Heart left ventricle (tissue), 16 donors: ENCODE measurements at places on chromosomes 1 and 21.

DNA sequence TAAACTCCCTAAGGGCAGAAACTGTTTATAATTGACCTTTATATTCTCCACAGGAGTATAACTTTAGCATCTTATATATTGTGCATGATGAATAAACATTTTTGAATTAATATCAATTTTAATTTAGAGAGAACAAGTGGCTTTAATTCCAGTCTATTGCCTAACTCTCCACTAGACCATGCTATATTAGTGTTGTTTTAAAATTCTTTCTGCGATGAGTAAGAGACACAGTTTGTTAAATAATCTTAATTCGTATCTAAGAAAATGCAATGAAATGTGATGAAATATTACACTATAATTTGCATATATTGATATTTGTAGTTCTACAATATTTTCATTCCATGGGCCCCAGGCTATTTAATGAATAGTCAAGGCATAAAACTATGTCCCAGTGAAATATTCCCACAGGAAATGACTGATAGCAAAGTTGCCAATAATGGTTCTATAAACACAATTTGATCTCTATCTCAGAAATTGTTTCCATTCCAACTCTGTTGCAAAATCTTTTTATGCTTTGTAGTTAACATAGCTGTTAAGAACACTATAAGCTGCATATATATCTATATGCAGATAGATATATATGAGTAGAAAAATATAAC is 2.9 kb upstream of the SYDE2 start:
- no peak for DNase-seq

- peak; percentile 28 for DNase-seq
Observed at GRCh38 chr21:44865561-44866280, 7.8 kb downstream of the PTTG1IP start.

DNA sequence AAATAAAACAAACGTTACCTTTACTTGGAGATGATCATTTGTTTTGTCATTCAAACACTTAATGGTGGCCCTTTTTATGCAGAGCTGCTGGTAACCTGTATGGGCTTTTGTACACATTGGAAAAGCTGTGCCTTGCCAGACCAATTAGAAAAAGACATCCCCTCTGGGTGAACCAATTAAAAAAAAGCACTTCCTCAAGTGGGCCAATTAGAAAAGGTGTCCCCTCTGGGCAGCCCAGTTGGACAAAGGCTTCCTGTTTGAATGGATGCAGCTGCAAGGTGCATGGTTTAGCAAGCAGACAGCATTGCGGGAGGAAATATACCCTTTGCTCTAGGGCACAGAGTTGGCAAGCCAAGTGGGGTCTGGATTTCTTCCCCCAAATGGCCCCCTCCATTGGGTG is 21.6 kb downstream of the HUNK start:
- DNase-seq, result no peak

GRCh38 chr1:98903261-98903660 is 101.4 kb downstream of the PLPPR5 start:
- DNase-seq, result no peak

DNA sequence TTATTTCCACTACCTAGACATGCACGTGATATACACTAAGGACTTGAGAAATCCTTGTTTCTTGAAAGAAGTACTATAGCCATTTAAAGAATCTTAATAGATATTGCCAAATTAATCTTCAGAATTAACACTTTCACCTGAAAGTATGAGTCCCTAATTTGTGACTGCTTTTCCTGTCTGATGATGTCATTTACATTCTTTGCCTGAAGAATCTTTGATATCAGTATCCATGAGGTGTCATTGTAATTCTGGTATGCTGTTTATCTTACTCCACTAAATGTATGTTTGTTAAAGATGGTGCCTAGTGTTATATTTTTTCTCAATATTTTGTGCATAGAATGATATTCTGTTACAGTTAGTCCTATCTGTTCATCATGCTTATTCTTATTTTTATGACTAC is 48.5 kb upstream of the RC3H1 start:
- DNase-seq, result no peak

DNA sequence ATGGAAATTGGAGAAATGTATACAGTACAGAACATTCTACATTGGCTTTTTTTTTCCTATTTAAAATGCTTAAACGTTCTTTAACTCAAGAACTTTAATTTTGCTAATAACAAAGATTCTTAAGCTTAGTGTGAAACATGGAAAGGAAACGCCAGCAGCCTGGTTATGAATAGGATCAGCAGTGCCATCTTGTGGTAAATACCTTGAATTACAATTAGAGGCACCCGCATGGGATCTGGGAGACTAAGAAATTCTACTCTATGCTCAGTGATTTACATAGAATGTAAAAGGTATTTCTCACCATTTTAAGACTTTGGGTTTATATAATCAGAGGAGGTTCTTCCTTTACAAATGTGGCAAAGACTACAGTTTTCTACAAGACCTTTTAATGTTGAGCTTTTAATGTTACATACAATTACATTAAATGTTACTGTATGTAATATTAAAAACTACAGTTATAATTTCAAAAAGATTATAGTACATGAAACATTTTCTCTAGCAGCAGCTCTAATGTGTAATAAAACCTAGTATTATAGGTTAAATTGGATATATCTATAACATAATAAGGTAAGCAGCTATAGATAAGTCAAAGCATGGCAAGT is 32.1 kb upstream of the APOBEC4 start:
- DNase-seq, result no peak

DNA sequence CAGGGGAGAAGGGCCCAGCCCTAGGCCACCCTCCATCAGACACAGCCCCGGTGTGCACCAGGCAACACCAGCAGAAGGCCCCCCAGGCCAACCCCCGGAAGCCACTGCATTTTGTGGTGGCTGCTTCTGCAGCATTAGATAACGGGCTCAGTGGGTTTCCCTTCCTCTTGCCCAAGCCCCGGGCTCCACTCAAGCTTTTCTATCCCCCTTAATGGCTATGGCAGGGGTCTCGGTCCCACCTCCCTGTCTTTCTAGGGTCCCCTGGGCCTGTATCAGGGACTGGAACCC is 18.9 kb downstream of the C1orf174 start:
- no peak for DNase-seq

DNA sequence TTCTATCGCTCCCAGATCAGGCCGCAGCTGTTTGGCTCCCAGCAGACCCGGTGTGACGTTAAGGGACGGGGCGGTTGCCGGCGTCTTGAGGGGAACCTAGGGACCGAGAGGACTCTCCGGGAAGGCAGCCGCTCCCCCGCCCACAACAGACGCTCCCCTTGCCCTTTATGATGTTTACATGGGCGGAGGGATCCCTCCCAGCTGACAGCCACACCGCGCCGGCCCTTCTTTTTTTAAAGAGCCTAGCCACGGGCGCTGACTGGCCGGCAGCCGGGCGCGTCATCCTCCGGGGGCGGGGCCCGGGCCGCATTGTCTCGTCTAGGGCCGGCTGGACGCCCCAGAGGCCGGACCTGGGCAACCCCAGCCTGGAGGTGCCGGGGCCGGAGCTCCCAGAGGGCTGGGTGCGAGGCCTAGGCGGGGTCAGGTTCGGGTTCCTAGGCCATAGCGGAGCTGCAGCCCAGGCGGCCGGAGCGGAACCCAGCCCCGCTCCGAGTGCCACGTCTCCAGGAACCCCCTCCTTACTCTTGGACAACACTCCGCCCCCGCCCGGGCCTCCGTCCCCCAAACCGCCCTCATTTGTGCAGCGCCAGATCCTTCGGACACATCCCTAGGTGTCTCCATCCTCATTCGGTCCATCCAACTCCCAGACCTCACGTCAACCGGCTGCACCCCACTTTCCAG is at the start of gene PCAT6:
Gene PCAT6 (plus strand): TSS at position 340 of the 681 bp plus-strand sequence.
- DNase-seq, result peak; percentile 96

DNA sequence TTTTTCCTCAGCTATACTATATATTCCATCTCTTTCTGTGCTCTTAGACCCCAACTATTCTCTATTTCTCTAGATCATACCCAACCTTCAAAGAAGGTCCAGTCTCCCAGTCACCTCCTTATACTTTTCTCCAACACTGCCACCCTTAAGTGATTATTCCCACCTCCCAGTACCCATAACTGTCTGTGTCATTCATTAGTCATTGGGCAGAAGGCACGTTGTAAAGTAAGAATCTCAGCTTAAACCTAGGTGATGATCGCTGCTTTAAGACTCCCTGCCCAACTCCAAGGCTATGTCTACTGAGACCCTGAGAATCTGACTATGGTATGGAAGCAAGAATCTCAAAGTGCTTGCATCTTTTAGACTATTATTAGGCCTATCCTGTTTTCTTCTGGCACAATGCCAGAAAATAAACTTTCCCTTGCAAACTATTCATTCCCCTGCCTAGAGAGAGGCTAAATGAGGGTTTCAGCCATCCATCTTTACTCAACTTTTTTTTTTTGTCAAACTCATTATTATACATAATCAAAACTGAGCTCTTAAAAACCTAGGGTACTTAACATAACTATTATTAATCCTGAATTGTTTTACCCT is 174.3 kb upstream of the DPT start:
- no peak for DNase-seq

DNA sequence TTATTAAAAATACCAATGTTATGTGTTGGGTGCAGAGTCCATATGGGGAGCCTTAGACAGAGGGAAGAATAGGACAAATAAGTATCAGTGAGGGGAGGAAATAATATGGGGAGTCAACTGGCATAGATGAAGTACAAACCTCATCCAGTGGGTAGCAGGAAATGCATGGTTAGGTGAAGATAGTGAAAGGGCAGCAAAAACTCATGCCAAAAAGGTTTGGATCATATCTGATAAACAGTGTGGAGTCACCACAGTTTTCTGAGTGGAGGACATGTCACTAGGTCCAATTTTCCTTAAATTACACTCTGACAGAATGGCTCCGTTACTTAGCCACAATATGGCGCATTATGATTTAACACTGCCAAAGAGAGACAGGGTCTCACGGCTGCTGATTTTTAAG is 10.3 kb downstream of the DUSP23 start:
- no peak for DNase-seq

DNA sequence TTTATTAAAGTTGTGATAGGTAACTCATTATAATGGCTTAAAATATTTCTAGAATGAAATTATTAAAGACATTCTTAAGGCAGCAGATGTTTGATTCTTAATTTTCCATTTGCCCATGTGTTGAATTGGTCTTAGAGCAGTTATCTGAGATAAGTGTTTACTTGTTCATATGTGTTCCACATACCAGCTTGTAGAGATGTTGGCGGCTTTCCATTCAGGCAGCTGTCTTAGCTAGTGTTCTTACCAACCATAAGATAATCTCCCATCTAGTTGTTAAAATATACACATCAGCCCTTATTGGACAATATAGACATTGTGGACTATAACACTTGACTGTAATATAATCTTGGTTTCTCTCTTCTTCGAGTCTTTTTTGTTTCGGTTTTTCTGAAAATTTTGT is 1372.9 kb upstream of the ADGRL2 start:
- DNase-seq, result no peak

- no peak for DNase-seq
Observed at GRCh38 chr1:59892841-59893811, 33.4 kb downstream of the CYP2J2 start.

GRCh38 chr1:235006132-235006721 is 122.4 kb downstream of the TOMM20 start:
- DNase-seq, result no peak

DNA sequence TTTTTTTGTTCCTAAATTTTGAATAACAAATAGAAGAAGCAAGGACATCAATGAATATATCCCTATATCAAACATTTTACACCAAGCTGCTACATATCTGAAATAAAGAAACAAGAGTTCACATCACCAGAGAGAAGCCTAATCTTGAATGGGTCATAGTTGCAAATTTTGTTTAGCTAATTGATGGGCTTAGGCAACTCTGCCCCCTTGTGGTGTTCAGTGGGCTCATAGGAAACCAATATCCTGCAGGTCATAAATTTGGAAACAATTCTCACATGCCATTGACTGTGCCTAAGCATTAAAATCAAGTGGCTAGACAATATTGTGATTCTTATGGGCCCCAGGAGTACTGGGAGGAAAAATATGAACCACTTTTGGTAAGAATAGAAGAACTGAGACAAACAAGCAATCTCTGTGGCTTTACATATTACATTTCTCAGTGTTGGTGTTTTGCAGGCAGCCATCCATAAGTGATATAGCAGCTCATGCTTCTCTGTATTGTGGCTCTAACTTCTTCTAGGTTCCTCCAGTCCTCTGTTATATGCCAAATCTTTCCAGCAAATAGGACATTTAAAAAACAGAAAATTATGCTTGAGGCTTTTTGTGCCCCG is 1262.8 kb upstream of the PRMT6 start:
- no peak for DNase-seq

DNA sequence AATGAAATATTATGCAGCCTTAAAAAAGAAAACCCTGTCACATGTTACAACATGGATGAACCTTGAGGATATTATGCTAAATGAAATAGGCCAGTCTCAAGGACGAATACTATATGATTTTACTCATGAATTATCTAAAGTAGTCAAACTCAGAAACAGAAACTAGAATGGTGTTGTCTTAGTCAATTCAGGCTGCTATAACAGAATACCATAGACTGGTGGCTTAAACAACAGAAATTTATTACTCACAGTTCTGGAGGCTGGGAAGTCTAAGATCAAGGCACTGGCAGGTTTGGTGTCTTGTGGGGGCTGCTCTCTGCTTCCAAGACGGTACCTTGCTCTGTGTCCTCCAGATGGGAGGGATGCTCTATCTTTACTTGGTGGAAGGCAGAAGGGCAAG is 113.8 kb upstream of the DNAH14 start:
- no peak for DNase-seq

GRCh38 chr1:162147760-162148159 is 78.3 kb downstream of the NOS1AP start:
- DNase-seq, result no peak

- DNase-seq, result no peak
Observed at GRCh38 chr1:8780405-8780804, 37.0 kb downstream of the RERE start.

DNA sequence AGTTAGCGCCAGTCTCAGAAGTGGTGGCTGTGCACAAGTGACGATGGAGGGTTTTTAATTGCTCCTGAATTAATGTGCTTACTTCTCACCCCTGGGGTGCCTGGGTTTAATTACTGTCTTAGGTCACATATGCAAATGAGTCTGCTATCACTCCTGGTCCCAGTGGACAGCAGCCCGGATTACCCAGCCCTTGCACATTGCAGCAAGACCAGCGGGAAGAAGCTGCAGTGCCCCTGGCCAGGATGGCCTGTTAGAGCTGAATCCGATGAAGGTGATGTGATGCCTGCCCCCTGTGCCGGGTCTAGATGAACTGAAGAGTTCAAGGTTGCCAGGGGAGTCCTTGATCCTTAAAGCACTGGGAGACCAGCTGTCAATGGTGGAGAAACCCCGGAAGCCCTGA is 24.2 kb downstream of the ENO1 start:
- no peak for DNase-seq

- no peak for DNase-seq
Observed at GRCh38 chr1:237011432-237011831, 7.2 kb upstream of the MT1HL1 start.
